ENCODE measurements at places on chromosomes 1 and 21.

DNA sequence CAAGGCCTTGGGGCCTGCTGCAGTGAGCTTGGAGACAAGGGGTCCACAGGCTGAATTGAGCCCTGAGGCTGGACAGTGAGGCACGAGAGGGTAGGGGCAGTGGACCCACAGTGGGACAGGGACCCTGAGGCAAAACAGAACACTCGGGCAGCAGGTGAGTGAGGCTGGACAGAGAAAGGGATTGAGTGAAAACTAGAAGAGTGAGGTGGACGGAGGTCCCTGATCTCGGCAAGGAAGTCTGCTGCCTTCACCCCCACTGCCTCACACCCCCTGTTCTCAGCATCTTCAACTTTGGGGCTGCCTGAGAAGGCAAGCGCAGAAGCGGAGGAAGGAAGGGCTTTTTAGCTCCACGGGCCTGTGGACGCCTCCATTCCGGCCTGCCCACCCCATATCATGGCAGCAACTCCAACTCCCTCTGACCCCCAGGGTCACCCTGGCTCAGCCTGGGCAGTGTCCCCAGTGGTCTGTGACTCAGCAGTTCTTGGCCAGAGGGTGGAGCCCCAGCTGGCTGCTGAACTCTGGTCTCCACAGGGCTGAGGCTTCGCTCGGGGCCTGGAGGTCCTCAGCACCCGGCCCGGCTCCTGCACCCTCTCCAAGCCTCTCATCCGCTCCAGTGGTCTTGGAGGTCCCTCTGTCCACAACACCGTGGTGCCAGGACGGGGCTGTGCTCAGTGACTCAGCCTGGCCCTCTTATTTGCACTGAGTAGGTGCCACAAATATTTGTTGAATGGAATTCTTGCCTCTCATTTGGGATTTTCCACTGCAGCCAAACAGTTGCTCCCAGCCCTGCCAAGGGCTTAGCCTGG, 60.0 kb upstream of the EPS8L3 start:
- DNase-seq, result no peak

- no peak for DNase-seq
Measured at GRCh38 chr1:81432059-81432458, 368.7 kb upstream of the ADGRL2 start.

GRCh38 chr1:73801912-73802429, 396.0 kb downstream of the LRRIQ3 start:
- DNase-seq, result no peak

DNA sequence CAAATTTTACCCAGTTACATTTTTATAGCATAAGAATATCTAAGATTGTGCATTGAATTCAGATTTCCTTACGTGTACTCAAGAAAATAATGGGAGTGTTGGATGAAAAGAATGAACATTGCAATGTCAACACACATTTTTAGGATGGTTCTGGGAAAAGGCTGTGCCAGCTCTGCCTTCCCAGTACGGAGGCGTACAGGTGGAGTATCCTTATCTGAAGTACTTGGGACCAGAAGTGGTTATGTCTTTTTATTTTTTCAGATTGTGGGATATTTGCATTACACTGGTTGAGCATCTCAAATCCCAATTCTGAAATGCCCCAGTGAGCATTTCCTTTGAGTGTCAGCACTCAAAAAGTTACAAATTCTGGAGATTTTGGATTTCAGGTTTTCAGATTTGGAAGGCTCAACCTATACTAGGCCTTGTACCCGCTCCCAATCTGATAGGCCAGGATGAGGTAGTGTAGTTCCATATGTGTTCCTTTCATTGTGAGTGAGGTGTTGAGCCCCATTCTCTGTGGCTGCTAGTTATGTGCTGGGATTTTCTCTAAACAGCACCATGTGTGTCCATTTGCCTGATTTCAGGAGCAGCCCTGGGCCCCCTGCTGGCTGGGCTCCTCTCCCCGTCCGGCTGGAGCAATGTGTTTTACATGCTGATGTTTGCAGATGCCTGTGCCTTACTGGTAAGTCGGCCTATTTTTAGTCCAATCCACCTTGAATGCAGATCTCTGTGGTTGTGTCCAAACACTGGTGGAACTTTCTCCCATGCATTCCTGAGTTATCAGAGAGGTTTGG, 60.8 kb downstream of the SLC37A1 start:
- DNase-seq, result no peak

- DNase-seq, result no peak
Measured at GRCh38 chr1:214316593-214316992, 35.6 kb downstream of the SMYD2 start.

- no peak for DNase-seq
Measured at GRCh38 chr1:167369933-167370332, 148.4 kb downstream of the CD247 start.

DNA sequence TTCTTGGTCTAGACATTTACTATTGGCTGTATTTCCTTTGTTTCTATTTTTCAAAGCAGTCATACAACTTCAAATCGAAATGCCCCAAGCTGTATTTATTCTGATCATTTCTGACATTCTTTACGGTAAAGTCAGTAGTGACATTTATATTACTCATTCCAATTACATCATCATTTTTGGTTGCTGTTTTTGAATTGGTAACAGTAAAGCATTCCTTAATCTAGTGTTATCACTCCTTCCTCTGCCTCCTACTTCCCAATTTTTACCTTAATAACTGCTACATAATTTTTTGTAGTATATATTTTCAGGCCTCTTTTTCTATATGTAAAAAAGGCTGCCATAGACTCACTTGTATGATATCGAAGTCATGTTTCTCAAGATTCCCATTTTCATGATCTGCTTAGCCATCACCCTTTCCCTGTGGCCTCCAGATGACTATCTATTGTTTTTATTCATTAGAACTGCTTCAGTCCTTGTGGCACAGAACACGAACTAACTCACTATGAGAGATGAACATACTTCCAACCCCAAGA, 167.2 kb downstream of the RUNX1 start:
- DNase-seq, result no peak

DNA sequence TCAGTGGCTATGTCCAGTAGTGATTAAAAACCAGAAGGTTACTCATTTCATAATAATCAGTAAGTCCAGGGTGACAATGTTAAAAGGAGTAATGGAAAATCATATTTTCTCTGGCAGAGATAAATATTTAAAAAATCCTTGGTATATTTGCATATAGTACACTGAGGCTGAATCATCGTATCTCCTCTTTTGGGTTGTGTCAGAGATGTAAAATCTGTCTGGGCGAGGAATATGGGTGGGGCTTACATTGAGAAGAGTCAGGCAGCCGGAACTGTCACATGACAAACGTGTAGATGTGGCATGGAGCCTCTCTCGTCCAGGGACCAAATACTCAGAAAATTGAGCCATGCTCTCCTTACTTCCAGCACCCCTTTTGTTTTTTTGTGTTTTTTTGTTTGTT, 120.9 kb downstream of the FMN2 start:
- DNase-seq, result no peak

GRCh38 chr21:33522297-33522952, 19.5 kb downstream of the GART start:
- DNase-seq, result no peak

- no peak for DNase-seq
Measured at GRCh38 chr1:43908858-43909257, 24.7 kb upstream of the ARTN start.
